ENCODE measurements at places on chromosomes 11 and 22.

DNA sequence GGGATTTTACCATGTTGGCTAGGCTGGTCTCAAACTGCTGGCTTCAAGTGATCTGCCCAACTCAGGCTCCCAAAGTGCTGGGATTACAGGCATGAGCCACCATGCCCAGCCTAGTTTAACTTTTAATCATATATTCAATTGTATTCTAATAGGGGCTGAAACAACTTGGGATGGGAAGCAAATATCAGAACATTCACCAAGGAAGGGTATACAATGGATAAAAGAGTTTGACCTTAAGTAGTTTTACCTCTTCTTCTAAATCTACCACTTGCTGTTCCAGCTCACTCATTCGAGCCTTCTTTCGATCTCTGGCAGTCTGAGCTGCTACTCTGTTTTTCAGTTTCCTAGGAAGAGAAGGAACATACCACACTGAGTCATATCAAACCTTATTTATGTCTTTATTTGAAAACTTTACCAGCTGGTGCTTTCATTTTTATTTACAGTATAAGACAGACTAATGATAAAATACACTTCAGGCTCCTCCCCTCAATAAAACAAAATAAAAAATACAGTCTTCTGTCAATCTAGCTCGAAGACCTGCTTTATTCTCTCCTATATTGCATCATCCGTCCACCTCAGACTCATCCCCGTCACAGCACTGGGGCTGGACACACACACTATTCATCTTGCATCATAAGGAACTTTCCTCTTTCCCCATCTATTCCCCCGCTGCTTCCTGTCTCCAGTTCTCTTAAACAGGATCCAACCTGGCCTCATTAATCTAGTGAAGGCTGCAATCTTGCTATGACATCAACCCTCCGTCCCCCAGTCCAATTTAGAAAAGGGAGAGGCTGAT is 1.4 kb downstream of the XBP1 start:
- peak overlapping the region; percentile 96 for H3K4me3 ChIP-seq
- peak overlapping the region; percentile 87 for H3K27ac ChIP-seq
- peaks cover 49% of the 10 kb centered on the region for H3K4me1 ChIP-seq
- H3K27me3 ChIP-seq, result no peaks in the 10 kb centered on the region
- peaks cover 30% of the 10 kb centered on the region for H3K36me3 ChIP-seq
- peak; percentile 49 for DNase-seq

DNA sequence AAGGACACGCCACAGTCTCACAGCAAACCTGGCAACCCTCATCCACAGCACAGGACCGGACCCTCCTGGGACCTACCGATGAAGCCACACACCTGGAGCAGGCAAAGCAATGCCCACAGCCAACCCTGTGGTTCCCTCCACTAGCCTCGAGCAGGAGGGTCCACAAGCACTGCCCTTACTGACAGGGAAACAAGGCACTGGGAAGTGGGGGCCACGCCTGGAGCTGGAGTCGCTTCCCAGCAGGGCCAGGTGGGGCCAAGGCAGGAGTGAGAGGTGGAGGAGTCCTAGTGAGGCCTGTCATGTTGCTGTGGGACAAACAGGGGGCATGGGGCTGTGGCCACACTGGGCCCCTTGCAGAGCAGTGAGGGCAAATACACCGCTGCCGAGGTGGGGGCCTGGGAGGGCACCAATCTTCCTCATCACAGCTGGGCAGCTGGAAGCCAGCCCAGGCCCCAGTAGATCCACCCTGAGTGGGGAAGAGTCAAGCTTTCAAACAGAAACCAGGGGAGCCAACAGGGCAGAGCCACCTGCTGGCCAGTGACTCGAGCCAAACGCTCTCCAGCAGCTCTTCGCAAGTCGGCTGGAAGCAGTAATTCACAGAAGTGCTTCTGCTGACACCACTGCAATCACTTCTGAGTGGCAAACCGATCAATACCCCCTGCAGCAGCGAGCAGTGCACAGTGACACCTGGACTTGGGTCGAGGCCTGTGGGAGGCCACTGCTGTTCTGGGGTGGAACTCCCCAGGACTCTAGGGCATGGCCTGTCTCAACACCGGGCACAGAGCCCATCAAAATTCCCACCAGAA is 13.7 kb downstream of the SULT4A1 start:
- no peaks in the 10 kb centered on the region for H3K4me1 ChIP-seq
- no peak overlapping the region for H3K4me3 ChIP-seq
- DNase-seq, result no peak
- no peak overlapping the region for H3K27ac ChIP-seq
- H3K27me3 ChIP-seq, result no peaks in the 10 kb centered on the region
- H3K36me3 ChIP-seq, result no peaks in the 10 kb centered on the region

GRCh38 chr11:19934828-19935259 is 222.2 kb downstream of the NAV2 start:
- no peak for DNase-seq
- H3K27me3 ChIP-seq, result no peaks in the 10 kb centered on the region
- H3K36me3 ChIP-seq, result no peaks in the 10 kb centered on the region
- H3K4me3 ChIP-seq, result no peak overlapping the region

DNA sequence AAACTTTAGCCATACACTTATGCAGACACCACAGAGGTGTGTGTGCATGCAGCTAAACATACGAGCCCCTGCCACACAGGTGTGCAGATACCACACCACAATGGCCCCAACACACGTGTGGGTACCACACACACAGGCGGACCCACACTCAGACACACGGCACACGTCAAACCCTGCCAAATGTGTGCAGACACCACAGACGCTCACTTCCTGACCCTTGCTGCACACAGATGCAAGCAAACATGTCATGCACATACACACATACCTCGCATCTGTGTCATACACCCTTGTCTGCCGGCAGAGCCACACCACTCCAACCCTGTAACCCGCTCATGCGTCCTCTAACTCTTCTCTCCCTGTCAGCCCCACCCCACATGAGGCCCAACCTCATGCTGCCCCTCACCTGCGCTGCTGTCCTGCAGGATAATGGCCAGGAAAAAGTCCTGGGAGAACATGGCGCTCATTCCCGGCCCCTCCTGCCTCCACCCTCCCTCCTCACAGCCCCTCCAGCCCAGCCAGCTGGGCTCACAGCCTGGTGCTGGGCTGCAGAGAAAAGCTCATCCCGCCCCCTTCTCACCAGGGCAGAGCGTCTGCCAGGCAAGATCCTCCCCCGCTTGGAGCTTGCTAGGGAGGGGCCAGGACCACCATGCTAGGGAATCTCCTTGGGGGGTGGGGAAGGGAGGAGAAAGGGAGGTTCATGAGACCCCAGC is 14.2 kb downstream of the SMPD1 start:
- peak; percentile 43 for DNase-seq
- no peaks in the 10 kb centered on the region for H3K27me3 ChIP-seq
- H3K4me3 ChIP-seq, result peak overlapping the region; percentile 66
- H3K27ac ChIP-seq, result peak overlapping the region; percentile 82

GRCh38 chr11:44016131-44016530 is 31.6 kb upstream of the ACCSL start:
- H3K27me3 ChIP-seq, result no peaks in the 10 kb centered on the region
- H3K36me3 ChIP-seq, result no peaks in the 10 kb centered on the region
- H3K4me1 ChIP-seq, result no peaks in the 10 kb centered on the region
- no peak overlapping the region for H3K27ac ChIP-seq
- H3K4me3 ChIP-seq, result no peak overlapping the region

GRCh38 chr11:126341760-126342161 is 13.7 kb upstream of the ST3GAL4 start:
- H3K27ac ChIP-seq, result no peak overlapping the region
- no peaks in the 10 kb centered on the region for H3K4me1 ChIP-seq
- peaks cover 83% of the 10 kb centered on the region for H3K36me3 ChIP-seq
- DNase-seq, result no peak
- H3K4me3 ChIP-seq, result no peak overlapping the region
- H3K27me3 ChIP-seq, result no peaks in the 10 kb centered on the region

- no peaks in the 10 kb centered on the region for H3K4me1 ChIP-seq
- no peaks in the 10 kb centered on the region for H3K27me3 ChIP-seq
- no peak overlapping the region for H3K4me3 ChIP-seq
- DNase-seq, result no peak
Measured at GRCh38 chr11:113528982-113529381, 53.8 kb upstream of the DRD2 start.

GRCh38 chr22:23011105-23011674 is 59.1 kb upstream of the GNAZ start:
- H3K4me1 ChIP-seq, result no peaks in the 10 kb centered on the region
- H3K27ac ChIP-seq, result no peak overlapping the region
- H3K36me3 ChIP-seq, result no peaks in the 10 kb centered on the region
- no peak overlapping the region for H3K4me3 ChIP-seq

DNA sequence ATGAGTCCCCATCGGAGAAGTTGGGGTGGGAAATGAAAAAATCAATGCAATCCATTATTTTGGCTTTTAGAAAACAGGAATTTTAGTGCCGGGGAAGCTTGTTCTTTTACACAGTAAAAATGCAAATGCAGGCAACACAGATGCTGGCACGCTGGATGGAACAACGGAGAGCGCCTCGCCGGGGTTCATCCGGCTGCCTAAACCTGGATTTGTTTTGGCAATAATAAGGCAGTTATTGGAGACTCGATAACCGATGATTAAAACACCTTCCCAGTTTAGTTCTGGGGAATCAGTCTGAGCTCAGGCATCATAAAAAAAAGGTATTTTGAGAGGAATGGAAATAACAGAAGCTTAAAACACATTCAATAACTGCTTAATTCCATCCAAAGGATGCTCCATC is 2.9 kb downstream of the DSCAML1 start:
- H3K27me3 ChIP-seq, result peaks cover 22% of the 10 kb centered on the region
- H3K4me3 ChIP-seq, result no peak overlapping the region
- H3K36me3 ChIP-seq, result no peaks in the 10 kb centered on the region
- H3K4me1 ChIP-seq, result peaks cover 22% of the 10 kb centered on the region

DNA sequence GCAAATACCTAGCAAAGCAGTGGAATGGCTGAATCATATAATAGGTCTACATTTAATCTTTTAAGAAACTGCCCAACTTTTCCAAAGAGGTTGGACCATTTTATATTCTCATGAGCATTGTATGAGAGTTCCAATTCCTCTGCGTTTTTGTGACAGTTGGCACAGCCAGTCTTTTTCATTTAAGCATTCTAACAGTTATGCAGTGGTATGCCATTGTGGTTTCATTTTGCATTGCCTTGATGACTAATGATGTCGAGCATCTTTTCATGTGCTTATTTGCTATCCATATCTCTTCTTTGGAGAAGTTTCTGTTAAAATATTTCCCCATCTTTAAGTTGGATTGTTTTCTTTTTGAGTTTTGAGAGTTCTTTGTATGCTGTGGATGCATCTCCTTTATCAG is 38.7 kb downstream of the EIF3F start:
- no peaks in the 10 kb centered on the region for H3K36me3 ChIP-seq
- peaks cover 4% of the 10 kb centered on the region for H3K27me3 ChIP-seq
- H3K27ac ChIP-seq, result no peak overlapping the region
- no peak for DNase-seq
- no peaks in the 10 kb centered on the region for H3K4me1 ChIP-seq

DNA sequence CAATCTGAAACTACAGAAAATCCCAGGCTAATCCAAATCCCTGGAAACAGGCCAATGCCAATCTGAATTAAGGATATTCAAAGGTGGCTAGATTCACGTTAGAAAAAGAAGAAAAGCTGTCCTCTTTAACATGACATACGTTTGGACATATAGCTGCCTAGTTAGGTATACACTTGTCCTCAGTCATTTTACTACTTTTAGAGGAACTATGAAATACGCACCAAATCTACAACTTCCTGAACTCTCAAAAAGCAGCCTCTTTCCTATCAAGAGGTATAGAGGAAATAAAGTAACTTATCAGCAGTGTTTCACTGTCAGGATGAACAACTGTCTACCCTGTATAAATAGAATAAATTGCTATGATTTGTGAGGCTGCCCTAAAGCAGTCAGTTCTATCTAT is 24.0 kb downstream of the KMT5B start:
- H3K4me1 ChIP-seq, result no peaks in the 10 kb centered on the region
- DNase-seq, result no peak

DNA sequence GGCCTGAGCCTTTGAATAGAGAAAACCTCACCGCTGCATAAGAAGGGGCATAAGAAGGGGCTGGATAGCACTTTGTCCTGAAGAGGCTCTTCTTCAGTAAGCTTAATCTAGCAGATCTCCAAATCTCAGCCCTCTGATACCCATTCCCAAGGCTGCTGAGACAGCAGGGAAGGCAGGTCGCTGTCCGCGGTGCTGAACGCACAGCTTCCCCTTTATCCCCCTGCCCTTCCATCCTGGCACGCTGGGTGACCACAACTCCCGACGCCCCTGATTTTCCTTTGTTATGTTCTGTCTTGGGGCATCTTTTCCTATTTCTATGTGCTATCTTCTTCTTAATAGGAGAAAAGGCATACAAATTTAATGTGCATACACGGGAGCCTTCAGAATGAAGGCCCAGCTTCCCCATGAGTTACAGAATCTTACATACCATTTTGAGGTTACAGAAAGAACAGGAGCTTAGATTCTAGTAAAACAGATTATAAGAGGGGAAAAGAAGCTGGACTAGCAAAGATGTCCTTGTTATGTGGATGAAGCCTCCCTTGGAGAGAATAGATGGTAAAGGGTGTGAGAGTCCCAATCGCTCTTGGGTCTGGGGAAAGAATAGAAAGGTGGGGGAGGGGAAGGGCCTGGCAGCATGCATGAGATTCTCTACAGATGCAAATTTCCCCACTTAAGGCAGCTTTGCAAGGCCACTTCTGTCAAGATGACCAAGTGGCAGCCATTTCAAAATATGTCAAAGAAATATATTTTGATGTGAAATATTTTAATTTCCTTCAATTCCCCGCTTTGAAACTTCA is 5.7 kb upstream of the SULT4A1 start:
- H3K27me3 ChIP-seq, result peaks cover 12% of the 10 kb centered on the region
- no peak overlapping the region for H3K27ac ChIP-seq
- H3K36me3 ChIP-seq, result no peaks in the 10 kb centered on the region
- H3K4me1 ChIP-seq, result no peaks in the 10 kb centered on the region

DNA sequence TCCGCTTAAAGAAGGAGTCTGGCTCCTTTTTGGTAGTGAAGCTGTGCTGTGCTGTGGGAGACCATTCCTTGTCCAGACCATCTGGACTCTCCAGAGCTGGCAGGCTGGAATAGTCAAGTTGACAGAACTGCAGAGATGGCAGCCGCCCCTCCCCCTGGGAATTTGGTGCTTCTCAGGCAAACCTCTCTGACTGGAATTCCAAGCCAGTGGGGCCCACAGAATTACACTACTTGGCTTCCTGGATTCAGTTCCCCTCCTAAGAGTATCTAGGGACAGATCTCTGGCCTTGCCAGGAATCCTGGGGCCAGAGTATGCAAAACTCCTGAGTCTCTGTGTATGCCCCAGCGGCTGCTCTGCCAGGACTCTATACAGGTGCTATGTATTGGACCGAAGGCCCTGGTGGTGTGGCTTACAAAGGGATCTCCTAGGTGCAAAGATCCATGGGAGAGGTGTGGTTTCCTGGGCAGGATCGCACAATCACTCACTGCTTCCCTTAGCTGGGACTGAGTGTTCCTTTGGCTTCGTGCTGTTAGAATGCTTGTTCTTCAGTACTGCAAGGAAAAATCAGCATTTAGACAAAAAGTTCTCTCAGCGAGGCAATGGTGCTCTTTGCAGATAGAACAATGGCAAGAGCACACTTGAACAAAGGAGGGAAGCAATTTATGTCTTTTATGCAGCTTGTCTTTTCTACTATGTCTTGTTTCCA is 86.8 kb downstream of the PRMT3 start:
- no peaks in the 10 kb centered on the region for H3K4me1 ChIP-seq
- no peak overlapping the region for H3K4me3 ChIP-seq
- H3K36me3 ChIP-seq, result peaks cover 11% of the 10 kb centered on the region
- DNase-seq, result no peak
- H3K27ac ChIP-seq, result no peak overlapping the region
- H3K27me3 ChIP-seq, result no peaks in the 10 kb centered on the region

All from CD4-positive, CD25-positive, alpha-beta regulatory T cell (primary cell).